Bronchial epithelial cell (primary cell): ENCODE measurements at places on chromosomes 7 and 10. TPM values are rescaled to one million over a fixed set of nuclear protein-coding genes. Genes with fewer than 3 reads are reported as not detected.

DNA sequence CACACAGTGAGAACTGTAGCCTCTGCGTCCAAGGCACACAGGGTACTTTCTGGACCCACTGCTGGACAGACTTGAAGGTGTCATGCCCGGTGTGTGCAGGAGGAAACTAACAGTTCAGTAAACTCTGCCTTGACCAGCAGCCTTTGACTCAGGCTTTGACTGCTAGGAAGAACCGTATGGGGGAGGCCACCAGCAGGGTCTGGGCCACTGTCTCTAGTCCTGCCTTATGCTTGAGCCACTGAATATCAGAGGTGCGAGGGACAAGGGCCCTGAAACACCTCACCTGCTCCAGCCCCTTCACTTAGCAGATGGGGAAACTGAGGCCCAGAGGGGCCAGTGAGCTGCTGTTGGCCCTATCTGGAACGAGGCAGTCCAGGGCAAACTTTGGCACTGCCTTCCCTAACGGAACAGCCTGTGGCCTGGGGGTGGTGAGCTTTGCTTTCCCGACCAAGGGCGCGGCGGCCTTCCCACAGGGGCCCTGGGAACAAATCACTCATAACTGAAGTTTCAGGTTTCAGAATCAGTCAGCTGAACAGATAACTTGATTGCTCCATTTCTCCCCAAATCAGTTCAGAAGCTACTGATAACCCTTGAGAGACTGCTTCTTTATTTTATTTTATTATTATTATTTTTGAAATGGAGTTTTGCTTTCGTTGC, 130.0 kb downstream of the FAM53B start:
- no peak for DNase-seq

- DNase-seq = no peak
Observed at GRCh38 chr7:28029051-28029450, 151.5 kb downstream of the JAZF1 start.

DNA sequence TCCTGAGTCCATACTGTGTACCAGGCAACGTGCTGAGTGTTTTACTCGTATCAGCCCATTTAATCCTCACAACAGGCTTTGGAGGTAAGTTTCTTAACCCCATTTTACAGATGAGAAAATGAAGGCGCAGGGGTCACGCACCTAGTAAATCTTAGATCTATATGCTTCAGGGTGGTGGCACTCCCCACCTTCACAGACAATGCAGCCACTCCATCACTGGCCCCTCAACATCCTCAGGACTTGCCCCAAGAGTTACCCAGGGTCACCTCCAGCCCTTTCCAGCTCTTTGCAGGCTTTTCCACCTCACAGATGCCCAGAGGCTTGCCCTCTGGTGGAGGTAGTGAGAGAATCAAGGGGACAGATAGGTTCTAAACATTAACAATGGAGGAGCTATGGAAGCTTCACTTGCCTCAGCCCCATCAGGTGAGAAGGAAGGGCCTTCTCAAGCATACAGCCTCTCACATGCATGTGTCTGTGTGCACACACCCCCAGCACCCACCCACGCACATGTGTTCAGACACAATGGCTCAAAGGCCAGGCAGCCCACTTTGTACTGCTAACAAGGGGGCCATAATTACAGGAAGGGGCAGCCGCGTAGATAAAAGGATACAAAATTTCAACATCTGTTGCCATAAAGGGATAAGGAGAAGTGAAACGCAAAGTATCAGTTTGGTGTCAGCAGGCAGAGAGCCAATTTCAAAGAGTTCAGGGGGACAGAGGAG, 29.1 kb downstream of the DPCD start:
- no peak for DNase-seq

DNA sequence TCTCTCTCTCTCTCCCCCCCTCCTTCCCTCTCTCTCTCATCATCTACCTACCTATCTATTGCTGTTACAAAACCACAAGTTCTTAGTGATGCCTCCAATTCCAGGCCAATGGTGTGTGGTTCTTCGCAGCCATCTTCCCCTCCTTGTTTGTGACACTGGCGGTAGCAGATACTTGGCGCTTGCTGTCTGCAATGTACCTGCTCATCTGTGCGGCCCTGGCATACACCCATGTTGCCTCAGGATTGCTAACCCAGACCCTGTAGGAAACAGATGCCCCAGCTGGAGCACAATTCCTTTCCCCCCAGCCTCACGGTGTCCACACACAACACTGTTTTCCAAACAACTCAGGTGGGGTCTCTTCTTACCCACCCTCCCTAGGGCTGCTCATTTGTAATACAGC, 13.6 kb upstream of the DPYSL4 start:
- DNase-seq = no peak

GRCh38 chr10:95963991-95964389, 56.2 kb downstream of the CC2D2B start:
- no peak for DNase-seq

- no peak for DNase-seq
Observed at GRCh38 chr10:70950037-70950436, 61.7 kb upstream of the PCBD1 start.

DNA sequence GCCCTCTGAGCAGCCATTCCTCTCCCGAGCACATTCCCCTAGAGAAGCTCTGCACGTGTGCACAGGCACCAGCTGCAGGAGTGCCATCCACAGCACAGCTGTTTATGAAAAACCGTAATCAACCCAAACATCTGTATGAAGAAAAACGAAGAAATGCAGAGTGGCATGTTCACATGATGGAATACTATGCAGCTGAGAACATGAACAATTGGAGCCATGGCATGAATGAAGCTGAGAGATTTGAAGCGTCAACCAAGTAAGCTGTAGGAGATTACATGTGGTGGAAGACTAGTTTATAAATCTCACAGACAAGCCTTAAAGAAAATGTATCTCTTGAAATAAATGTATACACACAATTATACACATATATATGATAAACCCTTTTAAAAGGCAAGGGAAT, 176.5 kb downstream of the EBF3 start:
- DNase-seq = no peak

DNA sequence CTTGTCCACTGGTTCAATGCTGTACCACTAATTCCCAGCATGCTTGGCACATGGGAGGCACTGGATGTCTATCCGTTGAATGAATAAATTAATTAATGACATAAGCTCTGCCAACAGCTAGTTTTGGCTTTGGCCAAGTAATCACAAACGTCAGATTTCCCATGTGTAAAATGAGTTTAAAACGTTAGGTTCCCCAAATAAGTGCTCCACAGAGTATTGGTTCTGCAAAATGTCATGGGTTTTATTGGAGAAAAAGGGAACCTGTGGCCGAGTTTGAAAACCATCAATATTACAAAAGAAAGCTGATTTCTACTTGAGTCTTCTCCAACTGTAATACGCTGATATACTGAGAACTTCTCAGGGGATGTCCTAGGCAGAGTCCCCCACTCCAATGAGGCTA, 23.2 kb downstream of the ELMO1 start:
- no peak for DNase-seq

GRCh38 chr7:101870361-101871062, 53.1 kb downstream of the CUX1 start:
- peak; percentile 80 for DNase-seq

GRCh38 chr7:157795199-157795598, 458.4 kb downstream of the DNAJB6 start:
- DNase-seq = no peak

DNA sequence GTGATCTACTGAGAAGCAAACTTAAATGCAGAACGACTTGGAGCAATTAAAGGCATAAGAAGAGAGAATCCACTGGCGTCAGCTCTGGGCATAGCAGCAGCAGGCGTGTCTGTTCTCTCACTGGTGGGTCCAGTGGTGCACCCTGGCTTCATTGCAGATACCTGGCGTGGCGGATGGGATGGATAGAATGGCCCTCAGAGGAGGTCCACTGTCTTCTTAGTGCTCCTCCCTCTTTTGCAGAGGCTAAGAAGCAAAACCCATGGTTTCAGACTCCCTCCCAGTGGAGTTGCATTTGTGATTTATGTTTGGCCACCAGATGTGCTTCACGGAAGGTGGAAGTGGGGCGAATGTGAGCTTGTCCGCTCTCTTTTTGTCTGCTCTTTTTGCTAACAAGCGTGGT, 28.4 kb upstream of the PRKAG2 start:
- no peak for DNase-seq

DNA sequence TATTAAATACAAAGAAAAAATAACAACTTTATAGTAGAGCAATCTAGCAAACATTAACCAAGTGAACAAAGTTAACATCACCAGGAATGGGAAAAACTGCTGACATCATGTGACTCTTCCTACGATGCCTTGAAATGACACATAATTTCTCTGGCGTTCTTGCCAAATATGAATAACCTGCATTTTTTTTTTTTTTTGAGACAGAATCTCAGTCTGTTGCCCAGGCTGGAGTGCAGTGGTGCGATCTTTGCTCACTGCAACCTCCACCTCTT, 126.5 kb upstream of the VKORC1L1 start:
- peak; percentile 70 for DNase-seq

DNA sequence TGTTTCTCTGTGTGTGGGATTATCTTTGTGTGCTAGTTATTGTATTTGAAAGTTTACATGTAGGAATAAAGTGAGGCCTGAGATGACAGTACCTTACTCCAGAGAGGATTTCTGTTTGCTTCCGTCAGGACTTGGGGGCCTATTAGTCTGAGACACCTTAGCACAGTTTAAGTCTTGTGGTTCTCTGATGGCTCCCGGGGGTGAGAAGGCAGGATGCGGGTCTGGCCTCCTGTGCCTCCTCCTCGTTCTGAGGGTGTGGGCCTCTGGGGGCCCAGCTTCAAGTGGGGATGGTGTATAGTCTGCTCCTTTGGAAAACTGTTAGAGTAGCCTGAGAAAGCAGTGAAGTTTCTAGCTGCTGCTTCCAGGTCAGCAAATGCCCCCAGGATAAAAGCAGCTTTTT, 12.4 kb downstream of the MTURN start:
- no peak for DNase-seq

GRCh38 chr7:151351967-151352366, 10.4 kb downstream of the NUB1 start:
- DNase-seq = no peak

DNA sequence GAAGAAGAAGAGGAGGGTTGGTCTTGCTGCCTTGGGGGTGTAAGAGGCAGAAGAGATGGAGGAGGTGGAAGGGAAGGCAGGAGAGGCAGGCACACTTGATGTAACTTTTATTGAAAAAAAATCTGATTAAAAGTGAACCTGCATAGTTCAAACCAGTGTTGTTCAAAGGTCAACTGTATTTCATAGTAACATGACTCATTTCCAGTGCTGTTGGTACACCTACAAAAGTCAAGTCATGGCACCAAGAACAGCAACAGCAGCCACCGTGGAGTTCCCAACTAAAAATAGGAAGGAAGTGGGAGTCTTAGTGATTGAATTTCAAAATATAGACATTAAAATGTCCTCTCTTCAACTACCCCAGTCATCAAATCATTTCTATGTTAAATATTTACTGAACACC, 88.5 kb downstream of the CTNNA3 start:
- DNase-seq = peak; percentile 42

DNA sequence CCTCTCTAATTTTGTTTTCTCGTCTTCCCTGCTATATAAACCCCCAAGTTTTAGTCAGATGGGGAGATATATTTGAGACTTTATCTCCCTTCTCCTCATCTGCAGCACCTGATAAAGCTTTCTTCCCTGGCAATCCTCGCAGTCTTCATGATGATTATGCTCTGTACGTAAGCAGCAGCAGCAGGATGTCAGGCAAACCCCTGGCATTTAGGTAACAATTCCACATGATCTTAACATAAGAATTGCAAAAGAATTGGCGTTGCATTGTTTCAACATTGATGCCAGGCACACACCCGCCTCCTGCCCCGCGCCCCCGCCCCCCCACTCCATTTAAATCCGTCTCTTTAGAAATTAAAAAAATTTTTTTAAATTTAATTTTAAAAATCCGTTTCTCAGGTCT, 6.1 kb downstream of the PKD1L1 start:
- DNase-seq = no peak

DNA sequence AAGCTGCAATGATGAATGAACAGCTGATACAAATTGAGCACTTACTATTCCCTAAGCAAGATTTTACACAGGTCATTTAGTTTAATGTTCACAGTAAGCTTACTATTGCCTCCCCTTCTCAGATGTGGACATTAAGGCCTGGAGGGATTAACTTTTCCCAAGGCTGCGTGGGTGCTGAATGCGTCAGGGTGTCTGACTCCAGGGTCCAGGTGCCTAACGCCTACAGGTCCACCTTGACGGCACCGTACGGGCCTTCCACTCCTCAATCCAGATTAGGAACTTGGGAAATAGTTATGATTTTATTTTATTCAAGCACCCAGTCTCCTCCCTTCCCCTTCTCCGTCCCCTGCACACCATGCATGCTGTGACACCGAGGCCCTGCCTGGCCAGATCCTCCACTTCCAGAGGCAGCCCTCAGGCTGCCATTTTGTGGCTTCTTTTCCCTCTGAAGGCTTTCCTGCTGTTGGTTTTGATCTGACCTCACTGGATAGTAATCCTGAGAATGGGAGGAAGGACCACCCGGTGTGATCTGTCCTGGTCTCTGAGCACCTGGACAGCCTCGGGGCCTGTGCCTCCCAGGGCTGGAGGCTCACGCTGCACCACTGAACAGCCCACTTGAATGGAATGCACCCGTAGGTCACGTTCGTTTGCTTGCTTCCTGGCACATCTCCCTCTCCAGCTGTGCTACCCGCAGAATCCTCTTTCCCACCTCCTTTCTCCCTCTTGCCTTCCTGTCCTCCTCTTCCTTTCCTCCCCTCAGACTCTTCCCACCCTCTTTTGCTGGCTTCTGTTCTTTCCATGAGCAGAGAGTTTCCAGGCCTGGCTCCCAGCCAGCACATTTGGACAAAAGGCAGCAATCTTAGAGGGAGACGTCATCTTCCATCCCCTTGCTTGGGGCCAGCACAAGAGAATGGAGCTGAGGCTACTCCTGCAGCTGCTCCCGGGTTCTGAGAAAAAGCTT, 14.4 kb downstream of the DENND2A start:
- peak; percentile 75 for DNase-seq

- no peak for DNase-seq
Observed at GRCh38 chr10:118571123-118571522, 24.3 kb downstream of the PRLHR start.

DNA sequence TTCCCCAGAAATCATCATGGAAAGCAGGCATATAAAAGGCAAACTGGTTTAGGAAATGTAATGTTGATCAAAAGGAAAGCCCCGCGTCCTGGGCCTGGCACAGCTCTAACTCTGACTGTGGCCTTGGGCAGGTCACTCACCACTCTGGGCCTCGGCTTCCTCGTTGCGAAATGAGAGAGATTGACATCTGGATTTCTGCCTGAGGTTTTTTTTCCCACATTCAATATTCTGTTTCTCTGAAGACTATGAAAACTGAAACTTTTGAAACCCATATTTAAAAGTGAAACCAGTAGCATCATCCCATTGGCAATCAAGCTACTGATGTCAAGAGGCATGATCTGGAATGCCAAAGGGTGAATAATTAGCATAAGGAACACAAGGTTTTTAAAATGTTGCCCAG, 369.7 kb upstream of the NPVF start:
- peak; percentile 4 for DNase-seq

GRCh38 chr7:30709549-30709948, 27.3 kb upstream of the CRHR2 start:
- no peak for DNase-seq

- peak; percentile 92 for DNase-seq
Observed at GRCh38 chr7:47534322-47535034, 47.4 kb downstream of the TNS3 start.

Gene PNLIPRP1
- not detected in 2 replicates for total RNA-seq

Gene MAT1A
- total RNA-seq = not detected in 2 replicates

Gene BHLHA15
- 2.3 and 3.2 TPM in 2 replicates for total RNA-seq

Gene FKBP6
- not detected in 2 replicates for total RNA-seq

Gene OR13A1
- total RNA-seq = not detected in 2 replicates

Gene PTCD1
- total RNA-seq = 10.6 and 11.3 TPM in 2 replicates

Gene CDK13
- 50.3 and 65.2 TPM in 2 replicates for total RNA-seq

Gene COPS6
- total RNA-seq = 60.0 and 77.6 TPM in 2 replicates

Gene PTF1A
- not detected in 2 replicates for total RNA-seq

Gene CARD11
- total RNA-seq = 3.3 and 6.3 TPM in 2 replicates

Gene BEND7
- total RNA-seq = 1.3 and 4.2 TPM in 2 replicates

Gene NAT16
- not detected in 2 replicates for total RNA-seq

Gene HOGA1
- total RNA-seq = 0.13 and 0.26 TPM in 2 replicates

Gene TRIM50
- total RNA-seq = not detected in 2 replicates

Gene UCN3
- not detected in 2 replicates for total RNA-seq
